HuH-7 (cell line): ENCODE measurements at places on chromosomes 6 and 20.
A peak's percentile ranks its signal among the peaks of the same experiment; 100 is the strongest.

GRCh38 chr6:43103253-43103876, 27.3 kb downstream of the PTK7 start:
- no peak for DNase-seq

- DNase-seq = peak; percentile 34
Measured at GRCh38 chr6:116933485-116933884, 56.4 kb downstream of the RFX6 start.

DNA sequence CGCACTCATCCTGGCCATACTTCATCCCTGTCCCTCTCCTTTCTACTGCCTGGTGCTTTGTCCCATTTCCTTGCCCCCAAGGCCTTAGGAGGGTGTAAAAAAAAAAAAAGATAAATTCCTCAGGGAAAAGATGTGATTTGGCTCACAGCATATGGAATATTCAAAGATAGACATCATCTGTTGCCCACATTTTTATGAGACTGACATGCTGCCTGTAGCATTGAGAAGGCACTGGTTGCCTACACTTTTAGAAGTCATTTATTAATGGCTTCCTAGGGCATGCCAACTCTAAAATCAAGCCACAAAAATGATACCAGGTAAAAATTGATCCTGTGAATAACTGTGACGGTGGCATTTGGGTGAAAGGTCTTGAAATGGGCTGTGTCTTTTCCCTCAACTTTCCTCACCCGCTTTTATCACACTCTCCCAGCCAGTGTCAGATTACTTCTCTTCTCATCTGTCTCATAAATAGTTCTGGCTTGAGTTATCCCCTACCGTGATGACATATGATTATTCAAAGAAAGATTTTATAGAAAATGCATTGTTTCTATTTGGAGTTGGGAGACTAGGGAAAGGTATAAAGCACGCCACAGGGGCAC, 139.4 kb downstream of the CARMIL1 start:
- DNase-seq = no peak

DNA sequence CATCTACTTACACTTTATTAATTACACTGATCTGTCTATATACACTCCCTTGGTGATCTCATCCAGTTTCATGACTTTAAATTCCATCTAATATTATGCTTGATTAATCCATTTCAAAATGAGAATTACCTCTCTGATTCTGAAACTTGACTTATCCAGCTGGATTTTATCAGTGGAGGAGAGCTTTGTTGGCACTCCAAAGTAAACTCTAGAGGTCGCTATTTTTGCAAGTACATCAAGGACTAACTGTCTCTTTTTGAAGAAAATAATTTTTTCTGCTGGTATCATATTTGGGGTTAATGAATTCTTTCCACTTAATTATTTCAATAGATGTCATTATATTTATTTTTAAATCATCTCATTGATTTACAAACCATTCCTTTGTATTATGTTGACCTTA, 630.3 kb upstream of the MAN1A1 start:
- DNase-seq = peak; percentile 10

DNA sequence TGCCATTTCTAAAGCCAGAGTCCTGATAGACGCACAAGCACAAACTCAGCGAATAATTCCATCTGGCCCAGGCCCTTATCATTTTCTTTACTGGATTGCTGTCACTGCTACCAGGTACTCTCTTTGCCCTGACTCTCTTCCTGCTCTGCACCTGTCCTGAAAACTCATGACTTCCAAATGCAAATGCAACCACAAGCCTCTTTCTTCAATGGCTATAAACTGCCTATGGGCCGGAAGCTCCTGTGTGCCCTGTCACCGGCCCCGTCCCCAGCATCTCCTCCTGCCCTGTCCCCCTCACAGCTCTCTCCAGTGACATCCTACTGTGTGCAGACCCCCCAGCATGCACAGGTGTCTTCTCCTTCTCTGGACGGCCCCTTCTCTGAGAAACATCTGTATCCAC, 302.6 kb downstream of the GMDS start:
- no peak for DNase-seq

DNA sequence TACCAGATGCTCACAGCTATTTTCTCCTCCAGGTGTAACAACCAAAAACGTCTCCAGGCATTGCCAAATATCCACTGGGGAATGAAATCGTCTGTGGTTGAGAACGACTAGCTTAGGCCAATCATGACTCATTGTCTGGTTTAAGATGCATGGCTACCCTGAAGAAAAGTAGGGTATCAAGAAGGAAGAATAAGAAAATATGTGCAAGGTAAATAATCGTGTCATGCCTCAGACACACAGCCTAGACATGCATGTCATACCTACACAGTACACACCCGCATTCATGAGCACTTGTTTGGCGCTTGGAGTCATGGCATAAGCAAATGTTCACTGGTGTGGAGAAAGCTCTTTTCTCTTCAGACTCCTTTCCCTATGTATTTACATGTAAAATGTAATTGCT, 745.7 kb downstream of the MAFB start:
- DNase-seq = no peak

DNA sequence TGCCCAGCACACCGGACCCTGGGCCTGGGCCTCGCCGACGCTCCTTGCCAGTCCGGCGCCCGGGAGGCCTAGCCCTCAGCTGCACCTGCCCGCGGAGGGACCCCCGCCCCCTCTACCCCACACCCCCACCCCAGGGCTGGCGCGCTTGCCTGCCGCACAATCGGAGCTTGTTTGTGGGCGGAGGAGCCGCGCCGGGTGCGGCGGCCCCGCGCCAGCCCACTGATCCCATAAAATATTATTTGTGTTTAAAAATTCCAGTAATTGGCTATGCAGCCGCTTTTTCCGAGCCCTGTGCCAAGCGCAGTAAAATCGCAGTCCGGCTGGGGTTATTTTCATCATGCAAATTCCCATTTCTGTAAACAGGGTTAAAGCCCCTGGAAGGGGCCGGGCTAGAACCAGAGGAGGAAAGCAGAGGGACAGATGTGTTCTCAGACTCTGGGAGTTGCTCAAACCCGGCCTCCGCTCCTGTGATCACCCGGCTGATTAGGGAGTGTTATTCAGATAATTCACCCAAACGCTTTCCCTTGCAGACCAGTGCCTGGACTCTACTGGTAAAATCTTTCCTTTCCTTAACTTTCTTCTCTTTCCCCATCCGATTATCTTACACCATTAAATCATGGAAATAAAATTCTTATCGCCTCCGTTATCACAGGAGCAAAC, 93.1 kb downstream of the NCR2 start:
- no peak for DNase-seq

GRCh38 chr20:44154521-44155001, 32.4 kb downstream of the JPH2 start:
- DNase-seq = no peak

GRCh38 chr20:6925744-6926278, 158.3 kb downstream of the BMP2 start:
- no peak for DNase-seq
